ENCODE measurements at places on chromosomes 1 and 21.

DNA sequence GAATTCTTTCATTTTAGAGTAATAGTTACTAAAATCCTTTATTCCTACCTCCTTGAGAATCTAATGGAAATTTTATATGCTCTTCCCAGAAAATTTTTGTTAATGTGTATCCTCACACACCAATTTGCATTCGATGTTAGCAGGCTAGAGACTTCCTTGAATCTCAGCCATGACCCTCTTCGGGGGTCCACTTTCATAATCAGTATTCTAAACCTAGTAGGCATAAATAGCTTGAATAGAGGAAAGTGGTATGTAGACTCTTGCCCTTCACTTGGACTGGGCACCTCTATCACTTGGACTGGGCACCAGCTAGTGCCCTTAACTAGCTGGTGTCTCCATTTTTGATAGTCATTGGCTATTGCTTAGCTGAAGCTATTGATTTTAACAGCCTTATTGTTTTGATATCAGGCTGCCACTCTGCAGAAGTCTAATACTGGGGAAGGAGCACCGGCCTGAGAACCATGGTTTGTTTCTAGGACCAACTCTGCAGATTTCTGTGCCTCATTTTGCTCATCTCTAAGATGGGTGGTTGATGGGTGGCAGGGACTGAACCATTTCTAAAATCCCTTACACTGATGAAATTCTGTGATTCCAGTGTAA, 42.8 kb downstream of the MRPL39 start:
- no peak for DNase-seq

DNA sequence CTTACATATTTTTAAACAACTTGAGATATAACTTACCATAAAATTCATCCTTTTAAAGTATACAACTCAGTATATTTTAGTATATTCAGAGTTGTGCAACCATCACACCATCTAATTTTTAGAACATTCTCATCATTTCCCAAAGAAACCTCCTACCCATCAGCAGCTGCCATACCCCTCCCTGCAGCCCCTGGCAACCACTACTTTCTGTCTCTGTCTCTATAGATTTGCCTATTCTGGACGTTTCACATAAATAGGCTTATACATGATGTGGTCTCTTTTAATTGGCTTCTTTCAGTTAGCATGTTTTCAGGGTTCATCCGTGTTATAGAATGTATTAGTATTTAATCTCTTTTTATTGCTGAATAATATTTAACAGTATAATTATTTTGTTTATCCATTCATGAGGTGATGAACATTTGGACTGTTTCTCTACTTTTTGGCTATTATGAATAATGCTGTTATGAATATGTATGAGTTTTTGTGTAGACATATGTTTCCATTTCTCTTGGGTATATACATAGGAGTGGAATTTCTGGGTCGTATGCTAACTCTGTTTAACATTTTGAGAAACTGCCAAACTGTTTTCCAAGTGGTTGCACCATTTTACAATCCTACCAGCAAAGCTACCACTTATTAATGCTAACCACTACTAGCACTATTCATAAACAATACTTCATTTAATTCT, 29.5 kb downstream of the WDR26 start:
- DNase-seq: no peak

GRCh38 chr21:36321325-36322082, 1.5 kb downstream of the MORC3 start:
- peak; percentile 32 for DNase-seq

DNA sequence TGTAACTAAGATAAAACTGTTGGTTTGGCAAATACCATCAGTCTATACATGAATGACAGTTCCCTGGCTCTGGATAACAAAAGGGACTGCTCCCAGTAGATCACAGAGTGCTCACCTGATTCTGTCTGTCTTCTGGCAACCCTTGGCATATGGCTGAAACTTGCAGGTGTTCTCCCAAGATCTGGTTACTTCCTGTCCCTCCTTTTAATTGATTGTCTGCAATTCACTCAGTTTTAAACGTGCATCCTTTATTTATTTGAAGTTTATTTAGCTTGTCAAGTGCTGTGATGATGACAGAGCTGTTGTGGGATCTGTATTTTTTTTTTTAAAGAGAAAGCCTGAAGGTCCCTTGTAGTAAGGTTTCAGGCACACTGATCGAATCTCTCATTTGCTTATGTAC, 3.4 kb downstream of the KCNA3 start:
- no peak for DNase-seq

DNA sequence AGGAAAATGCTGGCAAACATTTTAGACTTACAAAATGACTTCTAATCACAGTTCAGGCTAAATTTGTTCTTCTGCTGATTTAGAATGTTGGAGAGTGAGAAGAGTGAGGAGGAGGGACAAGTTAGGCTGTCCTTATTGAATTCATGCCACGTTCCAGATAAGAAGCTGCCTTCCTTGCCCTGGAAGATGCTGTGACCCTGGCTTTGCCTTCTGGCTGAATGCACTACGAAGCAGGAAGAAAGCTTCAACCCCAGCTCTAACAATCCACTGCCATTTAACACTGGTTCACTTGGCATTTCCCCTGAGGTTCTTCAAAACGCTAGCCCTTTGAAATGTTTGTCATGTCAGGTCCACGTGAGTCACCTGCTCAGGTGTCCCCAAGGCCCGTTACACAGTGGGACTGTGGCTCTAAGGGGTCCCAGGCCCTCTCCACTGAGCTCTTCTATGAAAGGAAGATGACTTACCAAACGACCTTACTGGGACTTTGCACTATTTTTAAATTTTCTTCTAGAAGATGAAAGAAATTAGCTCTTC, 30.0 kb upstream of the LRRC8C start:
- no peak for DNase-seq

DNA sequence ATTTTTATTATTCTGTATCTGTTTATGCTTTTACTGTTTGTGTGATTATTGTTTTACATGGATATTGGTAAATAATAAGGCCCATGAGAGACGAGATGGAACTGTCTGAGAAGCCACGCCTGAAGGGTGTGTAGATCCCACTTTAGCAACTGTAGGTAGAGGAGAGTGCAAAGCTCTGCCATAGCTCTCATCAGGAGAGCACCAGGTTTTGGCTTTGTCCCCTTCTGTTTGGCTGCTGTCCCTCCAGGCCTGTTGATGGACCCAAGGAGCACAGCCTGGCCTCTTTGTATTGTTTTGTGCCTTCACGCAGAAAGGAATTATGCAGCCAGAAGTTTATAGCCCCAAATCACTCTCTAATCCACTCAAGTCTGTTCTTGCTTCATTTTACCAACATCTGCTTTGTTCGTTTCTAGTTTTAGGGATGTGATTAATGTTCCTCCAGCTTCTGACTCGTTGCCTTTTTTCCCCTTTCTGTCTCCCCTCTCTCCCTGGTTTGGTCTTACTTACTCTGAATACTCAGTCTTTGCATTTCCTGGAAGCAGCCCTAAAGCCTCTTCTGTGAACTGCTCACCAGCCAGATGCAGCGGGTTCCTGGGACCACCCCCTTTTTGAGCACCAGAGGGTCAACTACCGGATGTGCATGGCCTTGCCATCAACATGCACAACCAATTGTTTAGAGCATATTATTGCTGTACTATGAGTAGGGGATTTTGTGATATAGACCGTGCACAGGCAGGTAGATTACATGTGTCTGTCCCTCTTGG, 127.3 kb downstream of the HHAT start:
- no peak for DNase-seq

GRCh38 chr1:153968000-153968363, 280 bp downstream of the CREB3L4 start:
- no peak for DNase-seq

- no peak for DNase-seq
Measured at GRCh38 chr1:205858141-205858961, 8.4 kb upstream of the PM20D1 start.

- DNase-seq: no peak
Measured at GRCh38 chr1:185759061-185759460, 24.9 kb downstream of the HMCN1 start.

DNA sequence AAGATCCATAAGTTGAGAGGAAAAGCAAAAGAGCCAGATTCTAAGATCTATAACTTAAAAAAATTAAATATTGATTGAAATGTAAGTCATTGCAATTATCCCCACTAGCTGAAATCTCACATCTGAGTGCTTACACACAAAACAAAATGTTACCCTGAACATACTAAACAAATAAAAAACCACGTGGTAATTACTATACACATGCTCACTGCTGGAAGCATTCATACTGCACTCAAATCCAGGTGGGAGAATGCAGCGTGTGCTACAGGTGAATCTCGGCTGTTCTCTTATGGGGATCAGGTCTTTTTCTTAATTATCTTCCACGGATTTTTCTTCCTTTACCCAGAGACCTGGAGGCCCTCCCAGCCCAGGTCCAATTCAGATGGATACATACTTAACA, 74.3 kb downstream of the SDC3 start:
- DNase-seq: no peak

DNA sequence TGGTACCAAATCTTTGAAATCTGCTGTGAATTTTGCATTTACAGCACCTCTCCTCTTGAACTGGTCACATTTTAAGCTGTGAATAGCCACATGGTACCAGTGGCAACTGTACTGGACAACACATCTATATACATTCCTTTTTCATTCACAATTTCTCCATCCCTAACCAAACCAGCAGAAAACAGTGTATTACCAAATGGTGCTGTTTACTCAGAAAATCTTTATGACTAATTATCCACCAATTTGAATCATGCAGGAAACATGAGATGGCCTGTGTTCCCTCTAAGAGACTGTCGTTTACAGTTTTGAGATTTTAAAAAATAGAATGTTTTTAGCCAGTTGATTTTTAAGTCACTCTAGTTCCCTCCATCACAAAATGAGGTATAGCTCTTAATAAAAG, 17.6 kb upstream of the CCT8 start:
- DNase-seq: no peak

GRCh38 chr1:225711236-225711937, 58.5 kb upstream of the ENAH start:
- DNase-seq: no peak

GRCh38 chr1:166914111-166914510, 38.0 kb upstream of the TADA1 start:
- no peak for DNase-seq

GRCh38 chr21:45826676-45827301, 154.8 kb upstream of the COL6A1 start:
- DNase-seq: no peak

DNA sequence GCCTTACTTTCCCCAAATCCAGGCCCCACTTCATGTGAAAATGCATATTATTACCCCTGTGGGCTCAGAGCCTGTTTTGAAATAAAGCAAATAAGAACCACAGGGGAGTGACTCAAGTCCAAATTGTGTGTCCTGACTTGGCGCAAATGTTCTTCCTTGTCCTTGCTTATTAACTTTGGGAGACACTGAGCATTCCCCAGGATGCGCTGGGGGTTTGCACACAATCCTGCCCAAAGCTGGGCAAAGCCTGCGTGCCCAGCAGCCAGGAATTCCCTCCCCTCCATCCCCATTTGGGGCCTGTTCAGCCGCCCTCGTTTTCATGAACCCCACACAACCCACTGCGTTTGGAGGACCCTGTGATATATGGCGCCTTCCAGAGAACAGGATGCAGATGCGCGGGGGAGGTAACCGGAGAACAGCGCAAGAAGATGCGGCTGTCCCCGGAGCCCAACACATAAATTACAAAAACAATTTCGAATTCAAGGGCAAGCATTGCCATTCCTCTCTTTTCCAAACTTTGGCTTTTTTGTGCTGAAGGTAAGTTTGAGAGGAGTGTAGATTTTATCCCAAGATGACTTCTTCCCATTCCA, 42.4 kb upstream of the CLDN14 start:
- no peak for DNase-seq

GRCh38 chr1:177256153-177257075, 85.7 kb downstream of the BRINP2 start:
- DNase-seq: peak; percentile 59

DNA sequence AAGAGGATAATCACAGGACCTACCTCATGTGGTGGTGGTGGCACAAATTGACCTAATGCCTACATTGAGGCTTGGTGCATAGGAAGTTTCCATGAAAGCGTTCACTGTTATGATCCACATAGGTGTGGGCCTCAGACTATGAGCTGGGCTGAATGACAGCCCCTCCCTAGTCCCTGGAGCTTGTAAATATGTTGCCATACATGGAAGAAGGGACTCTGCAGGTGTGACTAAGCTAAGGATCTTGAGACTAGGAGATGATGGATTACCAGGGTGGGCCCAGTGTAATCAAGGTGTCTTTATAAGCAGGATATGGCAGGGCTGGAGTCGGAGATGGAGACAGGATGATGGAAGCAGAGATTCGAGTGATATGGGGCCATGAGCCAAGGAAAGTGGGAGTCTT, 31.0 kb upstream of the KCNE1 start:
- DNase-seq: no peak

DNA sequence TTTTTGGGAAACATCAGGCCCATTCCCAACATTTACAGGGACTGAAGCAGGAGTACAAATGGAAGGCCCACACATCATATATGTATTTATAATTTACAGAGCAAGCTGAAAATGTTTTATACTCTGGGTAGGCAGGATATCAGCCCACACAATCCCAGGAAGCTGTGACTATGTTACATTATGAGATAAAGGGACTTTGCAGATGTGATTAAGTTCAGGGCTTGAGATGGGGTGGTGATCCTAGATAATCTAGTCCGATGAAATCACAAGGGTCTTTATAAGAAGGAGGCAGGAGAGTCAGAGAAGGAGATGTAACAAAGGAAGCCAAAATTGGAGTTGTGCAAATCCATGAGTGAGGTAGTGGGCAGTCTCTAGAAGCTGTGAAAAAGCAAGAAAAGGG, 160.5 kb downstream of the PDE4B start:
- no peak for DNase-seq

DNA sequence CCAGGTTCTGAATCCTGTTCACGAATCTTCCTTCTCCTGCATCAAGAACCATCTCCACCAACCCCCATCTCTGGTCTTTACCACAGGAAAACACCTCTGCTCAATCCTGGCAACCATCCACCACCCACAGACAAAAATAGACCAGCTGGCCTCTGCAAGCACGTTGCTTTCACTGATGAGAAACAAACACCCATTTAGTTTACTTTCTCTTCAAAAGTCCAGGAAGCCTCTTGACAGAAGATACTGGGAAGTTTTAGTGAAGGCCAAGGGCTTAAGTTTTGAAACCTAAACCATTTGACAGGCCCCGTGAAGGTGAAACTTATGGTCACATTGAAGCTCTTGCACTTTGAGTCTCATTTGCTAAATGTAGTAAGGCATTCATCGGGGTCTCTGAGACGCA, 122.6 kb upstream of the PPP2R5A start:
- no peak for DNase-seq

DNA sequence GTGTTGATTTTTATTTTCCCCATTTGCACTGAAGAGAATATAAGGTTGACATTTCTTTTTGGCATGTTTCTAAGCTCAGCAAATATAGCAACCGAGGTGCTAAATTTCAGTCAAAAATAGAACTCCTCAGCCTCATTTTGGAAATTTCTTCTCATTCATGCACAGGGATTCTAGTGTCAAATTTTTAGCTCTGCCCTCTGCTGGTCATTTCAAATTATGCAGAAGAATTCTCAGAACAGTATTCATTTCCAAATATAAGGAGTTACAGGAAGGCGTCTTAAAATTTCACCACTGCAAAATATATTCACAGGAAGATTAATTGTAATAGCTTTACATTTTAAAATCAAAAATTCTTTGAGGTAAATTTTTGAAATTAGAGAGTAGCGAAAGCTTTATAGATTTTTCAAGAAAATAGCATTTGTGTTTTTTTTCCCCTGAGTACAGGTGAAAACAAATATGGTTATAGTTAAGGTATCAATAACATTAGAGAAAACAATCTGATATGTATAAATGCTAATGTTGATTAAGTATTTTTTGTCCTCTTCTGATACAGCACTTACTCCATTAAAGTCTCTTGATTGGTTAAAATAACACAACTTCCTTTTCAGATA, 57.9 kb downstream of the FMN2 start:
- DNase-seq: peak; percentile 42
